ENCODE measurements at places on chromosomes 1 and 21.

- DNase-seq = no peak
Observed at GRCh38 chr21:35048183-35048601, 910 bp downstream of the RUNX1 start.

GRCh38 chr1:206560007-206560716, 52.1 kb downstream of the EIF2D start:
- no peak for DNase-seq

- DNase-seq = no peak
Observed at GRCh38 chr21:34557261-34557660, 45.3 kb upstream of the KCNE1 start.

GRCh38 chr1:116961606-116962005, 40.0 kb upstream of the CD101 start:
- no peak for DNase-seq
